ENCODE measurements at places on chromosomes 7 and 10.

DNA sequence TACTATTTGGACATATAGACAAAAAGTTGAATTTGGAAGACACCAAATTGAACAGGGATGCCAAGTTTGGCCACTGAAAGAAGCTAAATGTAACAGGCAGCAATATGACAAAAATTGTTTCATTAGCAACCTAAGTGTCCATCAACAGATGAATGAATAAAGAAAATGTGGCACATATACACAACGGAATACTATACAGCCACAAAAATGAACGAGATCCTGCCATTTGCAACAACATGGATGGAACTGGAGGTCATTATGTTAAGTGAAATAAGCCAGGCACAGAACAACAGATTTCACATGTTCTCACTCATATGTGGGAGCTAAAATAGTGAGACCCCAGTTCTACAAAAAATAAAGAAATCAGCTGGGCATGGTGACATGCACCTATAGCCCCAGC lies 43.8 kb downstream of the NEBL start:
- no peak for DNase-seq

DNA sequence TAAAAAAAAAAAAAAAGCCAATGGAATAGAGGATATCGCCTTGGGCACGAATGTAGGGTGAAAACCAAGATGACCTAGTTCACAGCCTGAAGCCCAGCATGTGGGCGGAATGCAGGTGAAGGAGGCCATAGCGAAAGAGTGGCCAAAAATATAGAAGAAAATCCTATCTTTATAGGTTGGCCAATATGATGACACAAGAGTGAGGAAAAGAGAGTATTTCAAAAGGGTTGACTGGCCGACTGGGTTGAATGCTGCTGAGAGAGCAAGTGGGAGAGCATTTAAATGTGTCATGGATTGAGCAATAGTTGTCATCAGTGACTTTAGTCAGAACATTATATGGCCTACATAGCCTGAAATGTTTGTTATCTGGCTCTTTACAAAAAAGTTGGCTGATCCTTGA lies 17.2 kb upstream of the GLI3 start:
- DNase-seq = no peak

GRCh38 chr7:139321071-139321745 lies 19.9 kb upstream of the FMC1 start:
- no peak for DNase-seq

GRCh38 chr7:26658389-26659084 lies 205.9 kb downstream of the SKAP2 start:
- no peak for DNase-seq

GRCh38 chr10:66671064-66671463 lies 254.8 kb upstream of the LRRTM3 start:
- DNase-seq = no peak

DNA sequence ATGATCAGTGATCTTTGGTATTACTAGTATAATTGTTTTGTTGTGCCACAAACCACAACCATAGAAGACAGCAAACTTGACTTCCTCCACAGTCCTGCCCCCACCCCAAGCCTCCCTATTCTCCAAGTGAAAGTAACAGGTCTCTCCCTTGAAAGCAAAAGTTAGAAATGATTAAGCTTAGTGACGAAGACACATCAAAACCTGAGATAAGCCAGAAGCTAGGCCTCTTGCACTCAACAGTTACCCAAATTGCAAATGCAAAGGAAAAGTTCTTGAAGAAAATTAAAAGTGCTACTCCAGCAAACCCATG lies 7.5 kb downstream of the SAR1A start:
- no peak for DNase-seq

- no peak for DNase-seq
These were observed 475.0 kb upstream of the ADARB2 start for GRCh38 chr10:2212244-2212834.

DNA sequence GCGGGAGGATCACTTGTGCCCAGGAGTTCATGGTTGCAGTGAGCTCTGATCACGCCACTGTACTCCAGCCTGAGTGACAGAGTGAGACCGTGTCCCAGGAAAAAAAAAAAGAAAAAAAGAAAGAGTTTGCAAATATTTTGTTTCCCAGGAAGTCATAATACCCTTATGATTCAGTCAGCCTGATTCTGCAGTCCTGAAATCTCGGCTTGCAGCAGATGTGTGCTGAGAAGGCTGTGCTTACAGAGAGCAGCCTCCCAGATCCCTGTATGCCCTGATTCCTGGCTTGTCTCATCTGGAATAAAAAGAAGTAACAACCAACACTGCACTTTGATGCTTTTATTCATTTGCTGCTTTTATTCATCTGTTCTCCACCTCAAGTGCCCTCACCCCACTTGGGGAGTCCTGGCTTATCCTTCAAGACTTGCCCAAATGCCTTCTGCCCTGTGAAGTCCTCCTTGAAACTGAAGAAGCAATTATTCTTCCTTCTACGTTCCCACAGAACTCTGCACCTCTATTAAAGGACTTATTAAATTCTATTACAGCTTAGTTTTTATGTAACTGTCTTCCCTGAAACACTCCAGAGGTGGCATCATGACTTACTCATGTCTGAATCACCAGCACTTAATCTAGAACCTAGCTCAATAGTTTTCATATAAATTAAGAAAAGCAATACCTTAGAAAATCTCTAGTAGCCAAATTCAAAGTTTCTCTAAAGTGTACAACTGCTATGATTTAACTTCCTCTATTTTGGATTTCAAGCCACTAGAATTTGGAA lies 27.7 kb upstream of the BPGM start:
- DNase-seq = no peak

- DNase-seq = no peak
These were observed 155.4 kb downstream of the CELF2 start for GRCh38 chr10:11173042-11173441.

GRCh38 chr10:110353244-110354119 lies 48.8 kb upstream of the SMNDC1 start:
- DNase-seq = no peak

- DNase-seq = no peak
These were observed 2.9 kb downstream of the GPNMB start for GRCh38 chr7:23249486-23249885.

DNA sequence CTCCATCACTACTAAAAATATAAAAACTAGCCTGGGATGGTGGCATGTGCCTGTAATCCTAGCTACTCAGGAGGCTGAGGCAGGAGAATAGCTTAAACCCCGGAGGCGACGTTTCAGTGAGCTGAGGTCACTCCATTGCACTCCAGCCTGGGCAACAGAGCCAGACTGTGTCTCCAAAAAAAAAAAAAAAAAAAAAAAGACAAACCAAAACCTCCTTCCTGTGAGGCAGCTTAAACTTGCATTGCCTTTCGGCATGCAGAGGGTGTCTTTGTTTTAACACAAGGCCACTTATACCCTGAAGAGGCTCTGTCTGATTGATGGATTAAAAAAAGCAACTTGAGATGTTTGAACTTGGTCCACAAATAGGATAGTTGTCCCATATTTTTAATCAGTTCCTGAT lies 128.4 kb upstream of the RSU1 start:
- no peak for DNase-seq

DNA sequence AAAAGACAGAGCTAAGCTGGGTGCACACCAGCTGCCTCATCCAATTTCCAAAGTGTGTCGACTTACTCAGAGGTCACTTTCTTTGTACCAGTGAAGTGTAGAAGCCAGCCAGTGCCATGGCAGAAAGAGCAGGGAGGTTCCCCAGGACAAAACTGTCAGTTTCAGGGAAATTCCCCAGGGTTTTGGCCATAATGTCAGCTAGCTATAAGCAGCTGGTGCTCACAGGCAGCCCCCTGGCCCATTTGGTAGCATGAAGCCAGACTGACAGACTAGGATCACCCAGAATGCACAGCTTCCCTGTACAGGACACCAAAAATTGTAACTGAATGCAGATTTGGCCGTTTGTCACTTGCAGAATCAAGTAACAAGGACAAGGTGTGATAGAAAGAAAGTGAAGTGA lies 28.6 kb downstream of the MRPL32 start:
- DNase-seq = no peak

DNA sequence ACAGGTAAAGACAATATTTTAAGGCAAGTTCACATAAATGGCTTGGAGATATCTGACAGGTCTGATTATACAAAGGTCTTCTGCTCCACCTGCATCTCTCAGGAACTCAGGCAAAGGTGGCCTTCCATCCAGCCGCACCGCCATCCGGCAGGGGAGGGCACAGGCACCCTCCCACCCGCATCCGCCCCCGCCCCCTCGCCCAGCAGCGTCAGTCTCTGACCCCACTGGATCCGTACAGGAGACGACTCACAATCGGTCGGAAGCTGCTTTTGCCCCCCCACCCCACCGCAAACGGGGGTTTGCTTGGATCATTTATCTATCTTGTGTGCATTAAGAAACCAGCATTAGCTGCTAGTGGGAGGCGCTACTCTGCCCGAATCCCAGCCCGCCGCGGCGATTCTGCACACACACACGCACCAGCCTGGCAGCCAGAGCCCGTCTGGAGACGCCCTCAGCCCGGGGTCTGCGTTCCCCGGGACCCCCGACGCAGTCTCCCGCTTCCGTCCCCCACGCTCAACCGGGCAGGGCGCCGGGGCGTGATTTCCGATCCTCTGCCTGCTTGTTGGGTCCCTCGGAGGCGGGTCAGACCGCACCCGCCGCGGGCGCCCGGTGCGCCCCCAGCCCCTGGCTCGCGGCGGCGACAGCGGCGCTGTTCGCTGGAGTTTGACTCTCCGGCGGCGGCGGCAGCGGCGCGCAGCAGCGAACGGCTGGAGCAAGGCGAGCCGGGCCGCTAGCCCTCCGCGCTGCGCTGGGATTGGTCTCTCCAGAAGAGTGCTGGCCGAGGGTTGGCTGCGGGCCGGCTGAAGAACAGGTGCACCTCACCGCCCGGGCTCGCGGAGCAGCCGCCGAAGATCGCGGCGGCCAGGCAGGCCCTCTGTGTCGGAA lies 820 bp upstream of the NRG3 start:
- no peak for DNase-seq

DNA sequence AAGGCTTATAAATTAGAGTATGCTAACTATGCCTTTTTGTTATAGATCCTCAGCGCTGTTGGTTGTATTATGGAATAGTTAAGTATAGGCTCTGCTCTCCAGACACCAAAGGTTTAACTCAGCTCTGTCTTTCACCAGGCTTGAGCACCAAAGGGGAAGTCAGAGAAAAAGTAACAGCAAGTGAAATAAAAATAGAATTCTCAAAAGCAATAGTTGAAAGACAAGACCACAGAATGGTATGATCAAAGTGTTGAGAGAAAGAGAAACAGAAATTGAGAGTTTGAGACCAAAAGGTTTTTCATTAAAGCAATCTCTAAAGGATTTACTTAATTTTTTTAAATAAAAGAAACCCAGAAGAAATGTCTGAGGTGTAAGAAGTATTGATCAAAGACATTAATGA lies 529.8 kb upstream of the C7orf33 start:
- no peak for DNase-seq

GRCh38 chr10:35934642-35934995 lies 292.5 kb upstream of the FZD8 start:
- no peak for DNase-seq

- no peak for DNase-seq
These were observed 557 bp downstream of the BAG3 start for GRCh38 chr10:119651514-119652360.

DNA sequence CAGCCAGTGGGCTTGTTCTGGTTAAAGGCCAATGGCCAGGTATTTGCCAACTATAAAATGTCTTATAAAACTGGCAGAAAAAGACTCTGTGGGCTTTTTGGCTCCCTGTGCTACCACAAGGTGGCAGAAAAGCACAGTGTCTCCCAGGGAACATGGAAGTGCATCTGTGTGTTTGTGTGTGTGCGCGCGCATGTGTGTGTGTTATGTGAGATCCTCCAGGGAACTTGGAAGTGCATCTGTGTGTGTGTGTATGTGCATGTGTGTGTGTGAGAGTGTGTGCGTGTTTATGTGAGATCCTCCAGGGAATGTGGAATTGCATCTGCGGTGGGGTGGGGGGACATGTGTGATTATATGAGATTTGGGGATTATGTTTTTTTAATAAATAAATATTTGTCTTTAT lies 30.2 kb upstream of the ABI1 start:
- DNase-seq = no peak
